Stimulated activated CD4-positive, alpha-beta T cell treated with anti-CD3 and anti-CD28 coated beads, TNF-alpha, amount 100 ng/mL, for 48 hours (primary cell): ENCODE measurements at places on chromosomes 1 and 21.

DNA sequence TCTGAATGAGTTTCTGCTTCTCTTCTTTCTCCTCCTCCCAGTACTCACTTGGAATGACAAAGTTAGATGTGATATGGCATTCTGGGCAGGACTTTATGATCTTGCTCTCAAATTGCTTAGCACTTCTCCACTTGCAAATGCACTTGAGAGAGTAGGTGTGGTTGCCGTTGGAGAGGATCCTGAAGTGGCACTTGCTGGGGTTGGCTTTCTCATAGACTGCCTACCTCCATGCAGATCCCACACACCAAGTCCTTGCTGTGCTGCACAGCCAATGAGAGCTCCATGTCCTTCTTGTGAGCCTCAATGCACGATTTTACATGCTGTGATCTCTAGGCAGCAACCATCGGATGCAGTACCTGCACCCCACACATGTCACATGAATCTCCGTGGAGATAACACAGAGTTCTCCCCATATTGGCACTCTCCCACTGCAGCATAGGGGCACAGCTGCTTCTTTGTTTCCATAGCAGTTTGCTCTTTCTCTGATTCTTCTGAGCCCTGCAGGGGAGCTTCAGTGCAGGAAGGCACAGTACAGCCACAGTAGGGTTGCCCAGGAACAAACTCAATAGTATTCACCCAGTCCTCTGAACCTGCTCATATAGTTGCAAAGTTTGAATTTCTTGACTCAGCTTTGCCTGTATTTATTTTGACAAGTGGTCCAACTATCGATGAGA lies 45.2 kb downstream of the ZNF691 start:
- DNase-seq: no peak

DNA sequence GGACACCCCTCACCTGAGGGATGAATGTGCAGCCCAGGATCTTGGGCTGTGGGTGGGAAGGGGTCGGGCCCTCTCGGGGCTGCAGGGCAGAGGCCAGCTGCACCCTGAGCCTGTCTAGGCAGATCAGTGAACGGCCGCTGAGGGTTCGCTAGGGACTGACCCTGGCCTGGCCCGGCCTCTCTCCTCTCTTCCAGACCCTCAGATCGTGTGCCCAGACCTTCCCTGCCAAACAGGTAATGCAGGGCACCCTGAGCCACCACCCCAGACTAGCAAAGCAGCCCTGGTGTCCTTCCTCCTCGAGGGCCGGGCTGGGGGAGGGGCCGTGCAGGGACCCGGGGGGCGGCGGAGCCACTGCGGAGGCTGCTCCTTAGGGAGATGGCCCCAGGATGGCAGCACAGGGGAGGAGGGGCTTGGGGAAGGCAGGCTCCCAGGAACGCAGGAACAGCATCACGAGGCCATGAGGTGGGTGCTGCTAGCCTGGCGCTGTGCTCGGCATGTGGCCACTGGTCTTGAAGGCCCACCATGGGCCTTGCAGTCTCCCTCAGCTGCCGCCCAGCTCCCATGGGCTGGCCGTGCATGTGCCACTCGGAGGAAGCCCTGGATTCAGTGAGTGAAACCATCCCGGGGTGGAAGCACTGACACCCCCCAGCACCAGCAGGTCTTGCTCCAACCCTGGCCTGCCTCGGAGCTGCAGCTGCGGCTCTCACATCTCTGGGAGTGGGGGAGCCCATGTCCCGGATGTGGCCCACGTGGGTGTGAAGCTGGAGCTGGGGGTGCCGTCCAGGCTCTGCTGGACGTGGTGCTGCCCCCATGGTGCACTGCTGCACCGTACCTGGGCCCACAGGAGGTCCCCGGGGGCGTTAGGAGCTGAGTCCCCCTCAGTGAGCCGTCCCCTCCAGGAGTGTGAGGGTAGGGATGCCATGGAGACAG lies 28.7 kb downstream of the COL6A2 start:
- no peak for DNase-seq

DNA sequence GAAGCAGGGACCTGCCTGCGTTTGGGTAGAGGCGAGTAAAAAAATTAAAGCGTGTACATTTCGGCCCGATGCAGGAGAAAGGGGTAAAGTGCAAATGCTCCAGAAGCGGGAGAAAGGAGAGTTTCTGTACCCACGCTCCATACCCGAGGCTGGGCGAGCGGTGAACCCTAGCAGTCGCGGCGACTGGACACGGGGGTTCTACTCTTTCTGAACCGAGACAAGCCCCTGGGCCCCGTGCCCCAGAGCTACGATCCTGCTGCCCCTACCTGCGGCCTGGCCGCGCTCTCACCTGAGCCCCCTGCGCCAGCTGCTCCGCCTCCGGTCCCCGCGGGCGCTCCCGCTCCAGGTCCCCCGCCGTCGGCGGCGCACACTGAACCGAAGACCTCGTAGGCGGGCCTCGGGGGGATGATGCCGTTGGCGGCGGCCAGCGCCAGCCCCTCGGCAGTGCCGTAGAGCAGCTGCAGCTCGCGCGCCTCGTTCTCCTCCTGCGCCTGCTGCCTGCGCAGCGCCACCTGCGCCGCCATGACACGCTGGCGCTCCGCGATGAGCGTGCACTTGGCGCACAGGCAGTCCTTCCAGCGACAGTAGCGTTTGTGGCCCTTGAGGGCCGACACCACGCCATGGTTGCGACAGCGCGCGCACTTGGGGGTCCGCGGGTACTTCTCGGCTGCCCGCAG lies 2.4 kb downstream of the DMRTA2 start:
- no peak for DNase-seq

DNA sequence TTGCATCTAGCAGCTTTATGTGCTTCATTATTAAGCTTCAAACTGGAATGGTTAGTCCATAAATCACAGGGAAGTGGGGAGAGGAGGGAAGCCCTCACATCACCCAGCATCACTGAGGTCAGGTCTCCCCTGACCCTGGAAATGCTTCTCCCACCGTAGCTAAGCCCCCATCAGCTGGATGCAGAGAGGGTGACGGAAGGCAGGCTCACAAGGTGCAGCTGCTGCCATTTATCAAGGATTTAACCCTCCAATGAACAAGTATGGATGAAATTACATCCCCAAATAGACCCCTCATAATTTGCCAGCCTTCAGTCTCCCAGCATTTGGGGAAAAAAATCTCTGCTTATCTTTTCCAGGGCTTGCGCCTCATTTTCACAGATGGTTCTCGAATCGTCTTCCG lies 60.8 kb downstream of the PGM1 start:
- DNase-seq: no peak

DNA sequence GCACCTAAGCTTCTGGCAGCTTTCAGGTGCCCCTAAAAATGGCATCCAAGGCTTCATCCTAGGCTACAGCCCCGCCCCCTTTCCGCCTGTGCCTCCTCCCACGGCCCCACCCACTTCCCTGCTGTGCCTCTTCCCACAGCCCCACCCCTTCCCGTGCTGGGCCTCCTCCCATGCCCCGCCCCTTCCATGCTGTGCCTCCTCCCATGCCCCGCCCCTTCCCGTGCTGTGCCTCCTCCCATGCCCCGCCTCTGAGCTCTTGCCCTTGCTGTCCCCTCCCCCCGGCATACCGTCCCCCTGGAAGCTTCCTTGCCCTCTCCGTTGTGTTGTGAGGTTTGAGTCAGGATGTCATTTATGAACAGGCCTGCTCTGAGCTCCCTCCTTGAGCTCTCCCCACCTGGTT lies 228.5 kb upstream of the AJAP1 start:
- no peak for DNase-seq

- no peak for DNase-seq
These were observed 6.2 kb upstream of the RRP1 start for GRCh38 chr21:43783098-43783700.

DNA sequence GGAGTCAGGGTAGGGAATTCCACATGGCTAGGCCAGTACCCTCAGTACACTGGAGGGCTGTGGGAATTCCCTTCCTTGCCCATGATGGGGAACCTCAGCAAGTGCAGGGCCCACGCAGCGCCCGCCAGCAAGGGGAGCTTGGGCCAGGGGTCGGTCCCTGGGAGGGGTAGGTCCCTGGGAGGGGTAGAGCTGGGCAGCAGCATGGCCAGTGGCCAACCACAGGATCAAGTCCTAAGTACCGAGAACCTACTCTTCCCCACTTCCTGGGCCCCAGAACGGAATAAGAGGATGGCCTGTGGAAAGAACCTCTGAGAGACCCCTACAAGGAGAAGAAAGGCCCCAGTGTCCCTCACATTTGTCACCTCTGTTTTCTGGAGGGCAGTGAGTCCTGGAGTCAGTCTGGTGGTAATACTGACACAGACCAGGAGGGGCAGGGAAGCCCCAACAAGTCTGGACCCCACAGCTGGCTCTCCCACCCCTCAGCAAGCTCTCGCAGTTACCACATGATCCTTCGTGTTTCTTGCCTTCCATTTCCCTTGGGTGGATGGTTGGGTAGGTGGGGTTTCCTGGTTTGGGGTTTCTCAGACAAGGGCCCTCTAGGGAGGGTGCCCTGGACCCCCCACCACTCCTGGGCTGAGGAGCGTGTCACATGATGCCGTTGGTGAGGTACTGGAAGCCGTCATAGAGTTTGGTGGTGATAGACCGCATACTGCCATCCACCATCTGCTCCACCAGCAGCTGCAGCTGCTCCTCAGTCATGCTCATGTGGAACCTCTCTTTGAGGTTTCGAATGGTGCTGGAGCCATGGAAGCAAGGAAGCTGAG lies 10.3 kb downstream of the ZNF687 start:
- no peak for DNase-seq

DNA sequence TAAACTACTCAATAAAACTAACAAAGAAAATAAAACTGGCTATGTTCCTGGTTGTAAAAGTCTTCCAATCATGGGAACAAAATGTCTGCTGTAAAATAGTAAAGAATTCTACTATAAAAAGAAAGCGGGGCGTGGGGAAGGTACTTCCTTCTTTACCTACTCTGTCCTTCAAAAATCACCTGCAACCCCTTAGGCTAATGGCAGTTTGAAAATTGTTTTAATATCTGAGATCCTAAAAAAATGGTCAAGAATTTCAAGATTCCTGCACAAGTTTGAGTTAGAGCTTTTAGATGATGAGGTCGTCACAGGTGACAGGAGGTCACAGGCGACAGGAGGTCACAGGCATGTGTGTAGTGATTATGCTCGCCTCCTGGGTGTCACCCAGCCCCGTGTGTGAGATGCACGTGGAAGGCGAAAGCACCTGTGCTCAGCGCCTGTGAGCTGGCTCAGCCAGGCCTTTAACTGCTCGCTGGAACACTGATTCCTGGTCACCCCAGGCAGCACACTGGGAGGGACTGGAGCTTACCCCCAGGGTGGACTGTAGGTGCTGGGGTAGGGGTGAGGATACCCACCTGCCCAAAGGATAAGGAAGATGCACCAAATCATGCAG lies 18.6 kb upstream of the TMPRSS2 start:
- DNase-seq: no peak

GRCh38 chr1:229871078-229871676 lies 195.9 kb upstream of the GALNT2 start:
- no peak for DNase-seq

DNA sequence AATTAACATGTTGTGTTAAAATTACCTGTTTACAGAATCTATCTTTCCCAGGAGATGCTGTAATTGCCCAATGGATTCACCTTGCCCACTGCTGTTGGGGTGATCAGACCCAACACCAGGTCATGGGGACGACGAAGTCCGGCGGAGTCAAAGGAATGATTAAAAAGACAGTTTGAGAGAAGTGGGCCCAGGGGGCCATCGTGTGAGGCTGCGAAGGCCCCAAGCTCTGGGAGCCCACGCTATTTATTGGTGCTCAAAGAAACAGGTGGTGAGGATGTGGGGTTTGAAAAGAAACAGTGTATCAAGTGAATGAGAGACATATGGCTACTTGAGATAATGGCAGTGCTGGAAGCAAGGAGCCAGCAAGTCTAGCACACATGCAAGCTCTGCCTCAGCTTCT lies 16.3 kb upstream of the L1TD1 start:
- no peak for DNase-seq

- DNase-seq: no peak
These were observed 48.1 kb upstream of the EEIG2 start for GRCh38 chr1:108511764-108512163.

DNA sequence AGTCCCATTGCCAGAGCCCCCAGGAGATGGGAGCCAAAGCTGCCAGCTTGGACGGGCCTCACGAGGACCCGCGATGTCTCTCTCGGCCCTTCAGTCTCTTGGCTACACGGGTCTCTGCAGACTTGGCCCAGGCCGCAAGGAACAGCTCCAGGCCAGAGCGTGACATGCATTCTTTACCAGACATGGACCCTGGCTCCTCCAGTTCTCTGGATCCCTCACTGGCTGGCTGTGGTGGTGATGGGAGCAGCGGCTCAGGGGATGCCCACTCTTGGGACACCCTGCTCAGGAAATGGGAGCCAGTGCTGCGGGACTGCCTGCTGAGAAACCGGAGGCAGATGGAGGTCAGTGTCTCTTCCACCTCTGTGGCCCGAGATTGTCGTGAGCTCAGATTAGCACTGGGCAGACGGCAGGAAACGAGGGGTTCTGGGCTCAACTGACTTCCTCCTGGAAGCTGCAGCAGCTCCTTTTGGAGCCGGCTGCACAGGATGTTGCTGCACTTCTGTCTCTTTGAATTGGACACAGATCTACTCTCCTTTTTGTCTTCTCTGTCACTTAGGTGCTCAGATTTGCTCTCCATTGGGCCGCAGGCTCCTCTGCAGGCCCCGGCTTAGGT lies 68.0 kb downstream of the DISC1 start:
- DNase-seq: no peak
